ENCODE measurements at places on chromosomes 3 and 15.

- no peak for DNase-seq
Measured at GRCh38 chr15:70561885-70562284, 201.5 kb downstream of the UACA start.

- no peak for DNase-seq
Measured at GRCh38 chr3:156705761-156706616, 31.6 kb downstream of the TIPARP start.

DNA sequence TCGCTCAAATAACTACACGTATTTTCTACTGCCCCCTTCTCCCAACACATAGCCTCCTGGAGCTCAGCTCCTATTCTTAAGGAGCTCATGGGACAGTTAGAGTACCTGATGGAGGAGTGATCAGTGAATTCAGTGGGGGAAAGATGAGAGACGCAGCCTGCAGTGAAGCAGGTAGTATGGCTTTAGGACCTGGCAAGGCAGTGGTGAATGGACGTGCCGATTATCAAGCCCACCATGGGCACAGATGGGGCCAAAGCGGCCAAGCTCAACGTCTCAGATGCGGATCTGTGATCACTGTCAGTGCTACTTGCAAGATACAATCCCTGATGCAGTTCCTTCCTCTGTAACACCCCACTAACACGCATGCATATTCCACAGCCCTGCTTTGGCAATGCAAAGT, 45.8 kb upstream of the ATP2B2 start:
- no peak for DNase-seq

DNA sequence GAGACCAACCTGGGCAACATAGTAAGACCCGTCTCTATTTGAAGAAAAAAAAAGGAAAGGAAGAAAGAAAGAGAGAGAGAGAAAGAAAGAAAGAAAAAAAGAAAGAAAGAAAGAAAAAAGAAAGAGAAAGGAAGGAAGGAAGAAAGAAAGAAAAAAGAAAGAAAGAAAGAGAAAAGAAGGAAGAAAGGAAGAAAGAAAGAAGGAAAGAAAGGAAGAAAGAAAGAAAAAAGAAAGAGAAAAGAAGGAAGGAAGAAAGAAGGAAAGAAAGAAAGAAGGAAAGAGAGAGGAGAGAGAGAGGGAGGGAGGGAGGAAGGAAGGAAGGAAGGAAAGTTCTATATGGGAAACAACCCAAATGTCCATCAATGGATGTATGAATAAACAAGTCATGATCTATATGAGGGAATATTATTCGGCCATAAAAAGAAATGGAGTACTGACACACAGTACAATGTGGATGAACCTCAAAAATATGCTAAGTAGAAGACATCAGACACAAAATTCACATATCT, 28.8 kb upstream of the TM4SF1 start:
- no peak for DNase-seq

DNA sequence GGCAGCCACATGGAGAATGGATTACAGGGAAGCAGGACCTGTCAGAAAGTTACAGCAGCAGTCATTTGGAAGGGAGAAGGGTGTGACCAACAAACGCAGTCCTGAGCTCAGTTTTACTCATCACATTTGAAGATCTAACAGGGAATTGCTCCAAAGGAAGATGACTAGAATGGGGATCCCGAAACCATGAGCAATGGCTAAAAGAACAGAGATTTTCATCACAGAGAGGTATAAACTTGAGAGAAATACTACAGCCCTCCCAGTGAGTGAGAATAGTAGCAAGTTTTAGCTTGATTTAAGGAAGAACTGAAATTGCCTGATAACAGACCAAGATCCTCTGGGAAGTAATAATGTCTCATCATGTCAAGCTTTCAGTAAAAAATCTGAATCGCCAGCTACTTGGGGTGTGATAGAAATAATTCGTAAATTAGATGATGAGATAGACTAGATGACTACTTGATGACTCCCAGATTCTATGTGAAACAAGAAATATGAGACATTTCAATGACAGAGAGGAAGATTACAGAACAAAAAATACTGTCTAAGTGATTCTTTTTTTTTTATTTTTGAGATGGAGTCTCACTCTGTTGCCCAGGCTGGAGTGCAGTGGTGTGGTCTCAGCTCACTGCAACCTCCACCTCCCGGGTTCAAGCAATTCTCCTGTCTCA, 16.9 kb downstream of the CD47 start:
- DNase-seq, result no peak

GRCh38 chr15:66648588-66648987, 53.4 kb upstream of the SMAD6 start:
- no peak for DNase-seq

- DNase-seq, result no peak
Measured at GRCh38 chr3:154884952-154885351, 195.2 kb upstream of the MME start.

GRCh38 chr3:28989646-28990089, 291.2 kb upstream of the RBMS3 start:
- DNase-seq, result no peak

DNA sequence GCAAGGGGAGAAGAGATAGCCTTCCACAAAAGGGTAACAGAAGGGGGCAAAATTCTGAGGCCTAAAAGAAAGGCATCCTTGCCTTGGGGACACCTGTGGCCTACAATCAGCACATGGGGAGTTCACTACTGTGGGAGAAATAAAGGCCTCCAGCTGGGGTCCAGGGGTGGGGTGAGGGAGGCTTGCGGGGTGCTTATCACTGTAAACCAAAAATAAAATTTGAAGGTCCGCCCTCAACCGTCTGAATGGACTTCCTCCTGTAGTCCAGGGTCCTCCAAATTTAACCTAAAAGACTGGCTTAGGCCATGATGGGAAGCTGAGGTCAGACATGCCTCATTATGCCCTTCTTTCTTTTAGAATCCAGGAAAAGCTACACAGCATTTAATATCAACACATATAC, 2.1 kb upstream of the POLR2M start:
- no peak for DNase-seq

DNA sequence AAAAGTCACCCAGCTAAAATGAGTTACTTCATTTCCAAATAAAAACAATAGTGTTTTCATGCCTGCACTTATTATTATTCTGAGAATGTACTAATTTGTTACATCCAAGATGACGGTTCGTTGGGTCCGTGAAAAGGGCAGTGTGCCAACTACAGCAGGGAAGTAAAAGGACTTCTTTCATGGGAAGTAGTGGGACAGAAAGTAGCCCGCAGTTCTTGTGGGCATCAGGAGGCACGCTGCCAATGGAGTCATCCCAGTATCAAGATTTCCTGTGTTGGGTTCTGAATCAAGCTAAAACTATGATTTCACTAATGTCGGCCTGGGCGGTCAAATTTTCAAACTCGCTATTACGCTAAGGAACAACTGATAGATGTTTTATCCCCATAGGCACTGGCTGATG, 254.5 kb upstream of the SOX2 start:
- no peak for DNase-seq

- no peak for DNase-seq
Measured at GRCh38 chr15:85354461-85354860, 25.9 kb upstream of the AKAP13 start.

DNA sequence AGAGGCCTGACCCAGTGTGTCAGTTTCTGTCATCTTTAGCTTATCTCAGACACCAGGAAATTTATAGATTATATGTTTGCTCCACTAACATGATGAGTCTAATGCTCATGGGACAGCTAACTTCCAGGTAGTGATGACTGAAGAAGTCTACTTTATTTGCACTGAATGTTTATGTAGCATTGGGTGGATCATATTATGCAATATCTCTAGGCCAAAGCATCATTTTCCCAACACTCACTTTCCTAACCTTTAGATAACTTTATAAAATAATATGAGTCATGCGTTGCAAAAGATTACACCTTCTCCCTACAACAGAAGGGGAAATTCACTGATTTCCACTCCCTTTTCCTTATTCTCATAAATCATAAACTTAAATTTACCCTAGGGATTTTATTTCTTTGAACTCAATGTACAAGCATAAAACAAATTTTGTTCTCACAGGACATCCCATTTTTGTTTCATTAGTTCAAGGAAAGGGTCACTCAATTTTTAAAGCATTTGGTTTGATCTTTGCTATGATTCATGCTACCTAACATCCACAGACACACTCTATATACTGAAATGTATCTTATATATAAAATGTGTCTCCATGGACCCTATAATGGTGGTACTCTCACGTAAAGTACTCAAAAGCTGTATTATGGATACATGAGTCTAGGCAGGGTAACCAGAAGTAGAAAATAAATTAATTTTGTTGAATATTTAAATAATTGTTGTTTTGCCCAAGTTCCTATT, 225.2 kb downstream of the WDR72 start:
- no peak for DNase-seq

GRCh38 chr3:13494463-13495350, 14.6 kb downstream of the HDAC11 start:
- peak; percentile 25 for DNase-seq

GRCh38 chr3:14401692-14402303, 608 bp upstream of the SLC6A6 start:
- no peak for DNase-seq

DNA sequence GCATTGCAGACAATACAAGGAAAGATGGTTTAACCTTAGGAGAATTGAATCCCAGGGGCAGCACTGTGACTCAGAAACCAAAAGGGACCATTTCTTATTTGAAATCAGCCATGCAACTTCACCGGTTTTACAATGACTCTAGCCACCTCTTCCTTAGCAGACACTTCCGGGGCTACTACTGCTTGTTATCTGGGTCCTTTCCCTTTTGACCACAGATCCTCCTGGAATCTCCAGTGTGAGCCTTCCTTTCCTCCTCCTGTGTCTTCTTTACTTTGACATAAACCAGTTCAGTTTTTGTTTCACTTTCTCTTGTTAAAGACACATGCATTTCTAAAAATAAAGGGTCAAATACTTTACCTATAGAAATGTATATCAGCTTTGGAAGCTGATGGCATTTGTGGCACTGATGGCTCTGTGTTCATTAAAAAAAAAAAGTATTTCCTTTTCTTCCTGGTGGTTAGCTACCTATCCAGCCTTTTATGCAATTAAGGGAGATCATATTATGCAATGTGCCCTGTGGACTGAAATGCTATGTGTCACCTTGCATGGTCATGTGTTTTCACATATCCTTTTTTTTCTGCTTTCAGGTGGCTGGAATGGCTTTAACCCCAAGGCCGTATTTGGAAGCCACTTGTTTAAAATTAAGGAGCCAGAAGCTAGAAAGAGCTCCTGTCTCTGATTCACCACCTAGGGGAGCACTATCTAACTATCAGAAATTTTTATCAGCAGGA, 296.2 kb downstream of the CHL1 start:
- no peak for DNase-seq

DNA sequence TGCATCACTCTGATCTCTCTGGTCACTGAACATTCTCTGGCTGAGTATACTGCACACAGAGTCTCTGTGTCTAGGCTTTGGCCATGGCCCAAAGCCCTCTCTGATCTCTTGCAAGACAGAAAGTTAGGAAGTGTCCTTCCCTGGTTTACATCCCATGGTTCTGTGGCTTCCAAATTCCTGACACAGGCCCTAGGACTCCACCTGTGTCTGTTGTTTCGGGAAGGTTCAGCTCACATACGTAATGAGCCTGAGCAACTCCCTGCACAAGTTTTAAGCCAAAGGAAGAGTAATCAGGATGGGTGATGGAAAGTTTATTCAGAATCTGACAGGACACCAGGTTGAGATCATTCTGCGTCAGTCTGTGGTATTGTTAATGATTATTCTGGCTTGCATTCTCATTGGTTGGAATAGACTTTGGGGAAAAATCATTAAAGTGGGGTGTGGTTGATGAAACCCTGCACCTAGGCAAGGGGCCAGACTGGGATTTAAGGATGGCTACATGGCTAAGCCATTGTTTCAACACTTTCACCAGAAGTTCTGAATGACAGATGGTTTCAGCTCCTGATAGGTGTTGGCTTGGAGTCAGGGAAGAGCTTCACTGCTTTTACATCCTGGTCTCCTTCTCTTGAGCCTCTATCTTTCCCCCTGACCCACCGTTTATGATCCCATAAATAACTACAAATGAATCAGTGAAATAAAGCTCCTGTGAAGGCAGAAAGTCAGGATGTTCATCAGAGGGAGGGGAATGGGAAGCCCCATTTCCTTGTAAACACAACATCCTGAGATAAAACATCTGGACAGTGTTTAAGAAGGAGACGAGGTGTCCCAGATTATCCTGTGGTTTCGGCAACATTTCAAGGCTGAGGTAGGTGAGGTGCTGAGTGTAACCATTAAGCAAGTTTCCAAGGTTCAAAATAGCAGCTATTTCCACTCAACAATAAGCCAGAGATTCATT, 14.1 kb downstream of the LCMT2 start:
- DNase-seq, result no peak

DNA sequence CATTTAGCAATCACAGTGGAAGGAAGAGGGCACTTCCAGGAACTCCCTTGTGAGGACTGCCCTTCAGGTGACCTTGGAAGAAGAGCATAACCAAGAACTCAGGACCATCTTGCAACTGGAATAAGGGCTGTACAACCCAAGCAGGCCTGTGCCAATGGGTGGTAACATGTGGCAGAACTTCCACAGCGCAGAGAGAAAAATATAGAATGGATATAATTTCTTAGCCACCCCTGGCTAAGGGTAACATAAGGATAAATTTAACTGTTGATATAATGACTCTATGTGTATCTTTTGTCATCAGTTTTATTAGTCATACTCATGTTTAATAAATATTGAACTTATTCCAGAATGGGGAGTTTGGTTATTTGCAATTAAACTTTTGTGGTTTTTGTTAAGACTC, 13.4 kb upstream of the MFSD1 start:
- DNase-seq, result no peak

GRCh38 chr3:60555686-60556354, 695.4 kb downstream of the FHIT start:
- no peak for DNase-seq

GRCh38 chr3:126983653-126984390, 907 bp downstream of the PLXNA1 start:
- DNase-seq, result peak; percentile 55

- no peak for DNase-seq
Measured at GRCh38 chr3:136544532-136544931, 207.6 kb downstream of the STAG1 start.

GRCh38 chr3:45730409-45731154, 41.4 kb downstream of the SACM1L start:
- DNase-seq, result no peak

DNA sequence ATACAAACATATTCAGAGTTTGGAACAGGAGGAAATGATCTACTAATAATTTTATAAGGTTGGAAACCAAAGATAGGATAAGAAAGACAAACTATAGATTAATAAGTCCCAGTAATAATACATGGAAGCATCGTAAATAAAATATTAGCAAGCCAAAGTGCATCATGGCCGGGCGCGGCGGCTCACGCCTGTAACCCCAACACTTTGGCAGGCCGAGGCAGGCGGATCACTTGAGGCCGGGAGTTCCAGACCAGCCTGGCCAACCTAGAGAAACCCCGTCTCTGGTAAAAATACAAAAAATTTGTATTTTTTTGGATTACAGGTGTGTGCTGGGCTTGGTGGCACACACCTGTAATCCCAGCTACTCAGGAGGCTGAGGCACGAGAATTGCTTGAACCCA, 14.9 kb downstream of the MUC4 start:
- DNase-seq, result no peak
